ENCODE measurements at places on chromosomes 3 and 15.

DNA sequence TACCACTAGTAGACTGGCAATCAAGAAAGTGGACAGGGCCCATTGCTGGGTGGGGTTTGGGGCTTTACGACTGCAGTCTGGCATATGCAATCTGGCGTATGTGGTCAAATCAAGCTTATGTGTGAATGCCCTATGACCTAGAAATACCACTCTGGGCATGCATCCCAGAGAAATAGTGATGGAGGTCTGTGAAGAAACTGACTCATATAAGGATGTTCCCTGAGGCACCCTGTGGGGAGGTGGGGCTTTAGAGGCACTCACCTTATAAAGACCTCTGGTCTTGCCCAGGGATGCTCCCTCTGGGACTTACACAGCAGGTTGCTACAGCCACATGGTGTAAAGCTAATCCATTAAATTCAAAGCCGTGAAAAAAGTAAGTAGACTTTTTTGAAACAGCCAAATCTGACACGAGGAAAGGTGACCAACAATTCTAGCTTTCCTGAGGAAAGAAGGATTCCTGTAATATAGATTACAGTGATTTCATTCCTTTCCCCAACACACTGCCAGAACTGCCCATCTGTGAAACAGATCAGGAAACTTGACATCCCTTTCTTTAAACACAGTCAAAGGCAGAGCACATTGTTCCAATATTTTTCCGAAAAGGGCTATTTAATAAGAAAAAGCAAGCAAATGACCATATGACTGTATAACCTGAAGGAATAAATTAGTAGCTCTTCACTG lies 13.6 kb downstream of the RARRES1 start:
- DNase-seq: peak; percentile 84

- no peak for DNase-seq
Measured at GRCh38 chr3:115806501-115806900, 183.2 kb downstream of the GAP43 start.

DNA sequence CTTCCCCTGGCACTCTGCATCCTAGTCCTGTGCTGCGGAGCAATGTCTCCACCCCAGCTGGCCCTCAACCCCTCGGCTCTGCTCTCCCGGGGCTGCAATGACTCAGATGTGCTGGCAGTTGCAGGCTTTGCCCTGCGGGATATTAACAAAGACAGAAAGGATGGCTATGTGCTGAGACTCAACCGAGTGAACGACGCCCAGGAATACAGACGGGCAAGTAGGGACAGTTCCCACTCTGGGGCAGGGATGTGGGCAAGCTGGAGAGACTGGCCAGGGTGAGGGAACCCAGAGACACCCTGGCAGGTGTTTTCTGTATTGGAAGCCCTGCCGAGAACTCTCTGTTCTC lies 247 bp downstream of the FETUB start:
- no peak for DNase-seq

DNA sequence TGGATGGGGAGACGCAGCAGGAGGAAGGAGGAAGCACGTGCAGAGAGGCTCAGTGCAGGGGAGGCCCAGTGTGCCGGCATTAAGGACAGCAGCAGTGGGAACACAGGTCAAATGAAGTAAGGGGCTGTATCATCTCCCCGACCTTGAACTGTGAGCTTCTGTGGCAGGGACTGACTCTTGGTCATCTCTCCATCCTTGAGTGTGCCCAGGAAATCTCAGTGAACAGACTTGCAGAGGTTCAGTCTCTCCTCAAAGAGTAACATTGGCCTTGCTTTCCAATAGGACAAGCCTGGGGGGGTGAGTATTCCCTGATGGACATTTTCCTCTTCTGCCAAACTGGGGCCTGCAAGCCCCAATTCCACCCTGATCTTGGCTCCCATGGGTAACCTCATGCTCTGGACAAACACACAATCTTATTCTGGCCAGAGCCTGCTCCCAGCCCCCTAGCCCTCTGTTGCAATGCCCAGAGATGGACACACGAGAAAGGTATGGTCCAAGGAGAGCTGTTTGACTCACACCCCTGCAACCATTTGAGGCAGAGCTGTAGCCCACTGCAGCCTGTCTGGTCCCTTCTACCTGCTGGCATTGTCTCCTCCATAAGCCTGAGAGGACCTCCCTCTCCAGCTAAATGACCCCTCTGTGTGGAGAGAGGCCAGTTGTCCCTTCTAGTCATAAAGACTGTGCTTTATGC lies 50.9 kb downstream of the TLE3 start:
- DNase-seq: peak; percentile 54

- DNase-seq: peak; percentile 77
Measured at GRCh38 chr3:185280572-185281365, 26.9 kb upstream of the EHHADH start.

- DNase-seq: peak; percentile 47
Measured at GRCh38 chr3:99648101-99648500, 9.7 kb downstream of the COL8A1 start.

GRCh38 chr3:134792700-134793099 lies 2.4 kb upstream of the EPHB1 start:
- no peak for DNase-seq

DNA sequence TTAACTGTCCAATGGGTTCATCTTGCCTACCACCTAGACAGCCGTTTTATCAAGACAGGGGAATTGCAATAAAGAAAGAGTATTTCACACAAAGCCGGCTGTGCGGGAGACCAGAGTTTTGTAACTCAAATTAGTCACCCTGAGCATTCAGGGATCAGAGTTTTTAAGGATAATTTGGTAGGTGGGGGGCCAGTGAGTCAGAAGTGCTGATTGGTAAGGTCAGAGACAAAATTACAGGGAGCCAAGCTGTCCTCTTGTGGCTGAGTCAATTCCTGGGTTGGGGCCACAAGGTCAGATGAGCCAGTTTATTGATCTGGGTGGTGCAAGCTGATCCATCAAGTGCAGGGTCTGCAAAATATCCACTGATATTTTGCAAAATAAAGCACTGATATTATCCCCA lies 29.9 kb upstream of the GPD1L start:
- no peak for DNase-seq
